HFFc6 (cell line): ENCODE measurements at places on chromosomes 3 and 15.

DNA sequence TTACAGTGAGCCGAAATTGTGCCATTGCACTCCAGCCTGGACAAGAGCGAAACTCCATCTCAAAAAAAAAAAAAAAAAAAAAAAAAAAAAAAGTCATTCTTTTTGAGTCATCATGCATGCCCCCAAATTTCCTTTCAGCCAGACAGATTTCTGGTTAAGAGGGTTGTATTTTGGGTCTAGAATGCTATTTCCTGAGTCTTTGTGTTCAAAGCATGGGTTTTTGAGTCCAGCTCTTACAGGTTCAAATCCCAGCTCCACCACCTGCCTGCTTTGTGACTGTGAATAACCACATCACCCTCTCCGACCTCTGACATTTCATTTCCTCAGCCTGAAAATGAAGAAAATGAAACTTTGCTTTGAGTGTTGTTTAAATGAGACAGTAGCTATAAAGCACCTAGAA, 9.3 kb upstream of the C15orf61 start:
- no peak for DNase-seq

DNA sequence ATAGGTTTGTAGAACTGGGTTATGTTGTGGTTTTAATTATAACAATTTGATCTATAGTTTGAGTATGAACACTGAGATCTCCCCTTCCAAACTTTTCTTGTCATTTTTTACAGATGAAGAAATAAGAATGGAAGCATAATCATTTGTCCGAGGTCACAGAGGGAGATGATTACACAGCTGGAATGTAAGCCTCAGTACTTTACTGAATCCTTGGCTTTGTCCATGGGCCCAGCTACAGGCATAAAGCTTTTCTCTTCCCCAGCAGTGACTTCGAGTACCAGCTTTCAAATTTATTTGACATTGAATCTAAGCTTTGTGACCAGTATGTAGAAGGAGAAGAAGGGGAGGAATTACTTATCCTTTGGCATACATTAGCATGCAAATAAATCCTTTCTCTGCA, 80.9 kb upstream of the DCBLD2 start:
- no peak for DNase-seq

GRCh38 chr15:25737218-25737643, 125.9 kb downstream of the ATP10A start:
- no peak for DNase-seq

- no peak for DNase-seq
Measured at GRCh38 chr3:64814351-64814750, 126.6 kb upstream of the ADAMTS9 start.

DNA sequence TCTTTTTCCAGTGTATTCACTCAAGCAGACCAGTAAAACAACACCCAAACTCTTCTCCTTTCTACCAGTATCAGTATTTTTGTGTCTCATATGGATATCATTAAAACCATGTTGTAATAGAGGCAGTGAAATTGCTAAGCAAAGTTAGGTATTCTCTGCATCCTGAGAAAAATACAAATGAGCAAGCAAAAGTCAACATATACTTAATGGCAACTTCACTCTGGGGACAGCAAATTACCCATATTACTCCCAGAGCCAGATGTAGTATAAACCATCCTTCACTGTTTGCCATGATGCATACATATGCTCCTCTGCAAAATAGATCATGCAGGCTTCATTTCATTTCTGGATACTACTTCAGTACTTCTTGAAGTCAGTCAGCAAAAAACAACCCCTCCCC, 22.1 kb downstream of the UBA5 start:
- no peak for DNase-seq

DNA sequence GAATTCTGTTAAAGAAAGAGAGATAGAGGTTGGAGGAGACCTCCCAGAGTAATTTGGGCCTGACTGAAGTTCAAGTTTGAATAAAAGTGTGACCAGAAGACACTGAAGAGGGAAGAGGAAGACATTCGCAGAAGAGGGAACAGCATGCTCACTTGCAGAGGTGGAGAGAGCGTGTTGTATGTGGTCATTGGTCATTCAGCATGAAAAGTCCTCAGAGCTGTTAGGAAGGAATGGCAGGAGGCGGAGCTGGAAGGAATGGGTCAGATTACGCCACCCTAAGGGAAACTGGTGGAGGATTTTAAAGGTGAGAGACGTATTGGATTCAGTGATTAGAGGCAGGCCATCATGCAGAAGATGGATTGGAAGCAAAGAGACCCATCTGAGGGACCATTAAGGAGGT, 41.6 kb downstream of the IQCH start:
- no peak for DNase-seq

- no peak for DNase-seq
Measured at GRCh38 chr3:50261505-50261904, 7.4 kb upstream of the SEMA3B start.

GRCh38 chr15:78195735-78196201, 38.6 kb downstream of the ACSBG1 start:
- DNase-seq, result no peak

DNA sequence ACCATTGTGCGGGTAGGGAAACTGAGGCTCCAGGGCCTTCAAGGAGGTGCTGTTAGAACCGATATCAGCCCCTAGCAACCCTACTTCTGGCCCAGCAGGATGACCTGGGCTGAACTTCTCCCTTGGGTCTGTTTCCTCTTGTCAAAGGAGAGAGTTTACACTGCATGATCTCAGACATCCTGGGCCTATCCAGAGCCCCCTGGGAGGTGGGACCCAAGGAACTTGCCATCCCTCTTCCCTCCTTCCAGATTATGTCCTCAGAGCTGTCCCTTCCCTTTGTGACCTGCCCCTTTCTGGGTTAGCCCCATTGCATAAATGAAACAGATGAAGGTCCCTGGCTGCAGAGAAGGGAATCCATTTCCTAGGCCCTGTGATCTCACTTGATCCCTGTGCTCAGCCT, 12.3 kb upstream of the DNAH1 start:
- DNase-seq, result no peak

DNA sequence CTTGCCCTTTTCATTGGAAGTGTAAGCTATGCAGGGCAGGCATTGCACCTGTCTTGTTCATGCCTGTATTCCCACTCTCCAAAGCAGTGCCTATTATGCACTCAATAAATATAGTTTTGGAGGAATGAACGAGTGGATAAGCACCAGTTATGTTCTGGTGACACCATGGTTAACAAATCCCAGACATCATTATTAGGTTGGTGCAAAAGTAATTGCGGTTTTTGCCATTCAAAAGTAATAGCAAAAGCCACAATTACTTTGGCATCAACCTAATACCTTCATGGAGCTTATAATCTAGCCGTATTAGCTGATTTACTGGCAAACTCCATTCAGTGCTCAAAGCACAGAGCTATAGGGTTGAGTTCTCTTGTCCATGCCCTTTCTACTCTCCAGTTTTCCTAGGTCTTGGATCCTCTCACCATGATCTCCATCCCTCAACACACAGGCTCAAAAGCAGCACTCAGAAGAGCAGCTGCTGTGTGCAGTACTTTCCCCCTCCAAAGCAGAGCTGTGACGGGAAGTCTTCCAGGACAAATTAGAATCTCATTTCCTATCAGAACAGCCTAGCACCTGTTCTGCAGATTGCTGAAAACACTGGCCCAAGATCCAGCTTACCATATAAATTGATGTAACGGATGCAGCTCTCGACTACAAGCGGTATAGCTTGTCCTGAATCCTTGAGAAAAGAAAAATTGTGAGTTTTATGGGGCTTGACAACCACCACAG, 63.2 kb upstream of the RAD18 start:
- DNase-seq, result no peak

GRCh38 chr15:48590723-48591122, 54.8 kb downstream of the FBN1 start:
- no peak for DNase-seq

- no peak for DNase-seq
Measured at GRCh38 chr3:179229177-179229576, 21.7 kb downstream of the KCNMB3 start.

GRCh38 chr3:156620901-156621300, 53.5 kb upstream of the TIPARP start:
- DNase-seq, result no peak

DNA sequence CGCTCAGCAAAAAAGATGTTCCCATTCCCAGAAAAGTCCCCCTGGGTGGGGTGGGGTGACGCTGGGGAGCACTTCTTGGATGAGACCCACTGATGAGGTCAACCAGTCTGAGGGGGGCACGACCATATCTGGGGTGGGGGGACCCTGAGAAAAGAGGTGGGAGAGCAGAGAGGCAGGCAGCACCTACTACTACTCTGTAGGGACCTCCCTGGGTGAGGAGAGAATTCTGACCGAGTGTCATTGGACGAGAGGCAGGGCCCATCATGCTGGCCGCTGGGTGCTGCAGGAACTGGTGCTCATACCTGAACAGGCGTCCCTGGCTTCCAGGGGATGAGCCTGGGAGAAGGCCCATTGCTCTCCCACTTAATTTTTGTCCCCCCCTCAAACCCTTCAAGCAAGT, 158.8 kb downstream of the KLF13 start:
- no peak for DNase-seq

GRCh38 chr3:158491968-158492367, 79.0 kb upstream of the MLF1 start:
- DNase-seq, result no peak

GRCh38 chr3:72234391-72234790, 449.4 kb upstream of the PROK2 start:
- DNase-seq, result peak; percentile 45

DNA sequence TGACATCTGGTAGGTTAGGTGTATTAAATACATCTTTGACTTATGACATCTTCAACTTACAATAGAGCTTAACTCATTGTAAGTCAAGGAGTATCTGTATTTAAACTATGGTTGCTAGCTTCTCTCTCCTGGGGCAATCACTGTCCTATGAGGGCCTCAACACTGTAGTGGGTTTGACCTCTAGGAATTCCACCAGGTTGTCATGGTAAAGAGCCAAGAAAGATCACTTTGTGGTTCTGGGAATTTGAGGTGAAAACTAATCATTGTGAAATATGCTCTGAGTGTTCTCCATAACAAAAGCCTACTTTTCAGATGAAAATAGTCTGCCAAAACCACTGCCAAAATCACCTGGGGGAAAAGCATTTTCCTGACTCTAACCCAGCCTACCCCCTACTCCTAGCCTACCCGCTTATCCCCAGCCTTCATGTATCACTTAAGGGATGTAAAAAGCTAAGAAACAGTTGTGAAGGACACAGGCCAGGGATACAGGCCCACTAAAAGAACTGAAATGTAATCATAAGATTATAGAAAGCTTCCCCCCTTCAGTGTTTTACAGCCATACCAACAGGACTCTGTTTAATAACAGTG, 723.8 kb downstream of the MECOM start:
- DNase-seq, result no peak

GRCh38 chr3:33008282-33008681, 56.8 kb downstream of the CCR4 start:
- DNase-seq, result no peak

- peak; percentile 79 for DNase-seq
Measured at GRCh38 chr15:68354923-68355322, 77.0 kb downstream of the ITGA11 start.

GRCh38 chr3:191282251-191283185, 46.7 kb upstream of the CCDC50 start:
- no peak for DNase-seq

DNA sequence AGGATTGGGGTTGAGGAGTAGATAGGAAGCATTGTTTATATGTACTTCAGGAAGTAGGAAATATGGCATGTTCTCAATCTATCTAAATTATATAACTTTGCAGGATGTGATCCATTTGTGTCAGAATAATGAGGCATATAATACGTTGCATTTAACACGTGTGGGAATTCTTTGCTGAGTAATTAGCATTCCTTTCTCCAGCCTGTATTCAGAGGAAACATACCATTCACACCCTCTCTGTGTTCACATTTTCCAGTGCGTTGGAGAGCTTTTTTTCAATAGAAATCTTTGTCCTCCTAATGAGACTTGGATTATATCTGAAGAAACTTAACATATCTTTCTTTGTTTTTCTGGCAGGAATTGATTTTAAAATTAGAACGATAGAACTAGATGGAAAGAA, 33.0 kb upstream of the APH1B start:
- no peak for DNase-seq

GRCh38 chr3:178966299-178967176, 105.1 kb downstream of the ZMAT3 start:
- peak; percentile 38 for DNase-seq

- DNase-seq, result no peak
Measured at GRCh38 chr15:61479613-61480012, 250.5 kb upstream of the RORA start.

GRCh38 chr3:31829826-31830426, 151.1 kb downstream of the OSBPL10 start:
- no peak for DNase-seq

DNA sequence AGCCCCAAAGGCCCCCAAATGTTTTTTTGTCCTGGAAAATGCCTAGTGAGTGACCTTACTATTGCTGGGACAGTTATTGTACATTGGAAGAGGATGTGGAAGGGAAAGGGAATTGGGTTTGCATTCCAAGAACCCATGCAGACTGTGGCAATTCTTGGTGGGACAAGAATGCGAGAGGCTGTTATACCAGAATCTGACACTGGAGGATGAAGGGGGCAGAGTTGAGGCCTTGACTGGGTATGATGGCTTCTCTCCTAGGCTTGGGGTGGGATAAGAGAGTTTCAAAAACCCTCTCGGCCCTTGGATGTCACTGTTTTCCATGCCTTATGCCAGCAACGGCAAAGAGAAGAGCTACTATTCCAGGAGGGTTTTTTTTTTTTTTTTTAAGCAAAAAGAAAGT, 25.3 kb downstream of the IL16 start:
- DNase-seq, result no peak

GRCh38 chr3:16583551-16583950, 21.7 kb downstream of the DAZL start:
- DNase-seq, result peak; percentile 23

GRCh38 chr15:67383899-67384298, 129.3 kb downstream of the IQCH start:
- DNase-seq, result no peak

DNA sequence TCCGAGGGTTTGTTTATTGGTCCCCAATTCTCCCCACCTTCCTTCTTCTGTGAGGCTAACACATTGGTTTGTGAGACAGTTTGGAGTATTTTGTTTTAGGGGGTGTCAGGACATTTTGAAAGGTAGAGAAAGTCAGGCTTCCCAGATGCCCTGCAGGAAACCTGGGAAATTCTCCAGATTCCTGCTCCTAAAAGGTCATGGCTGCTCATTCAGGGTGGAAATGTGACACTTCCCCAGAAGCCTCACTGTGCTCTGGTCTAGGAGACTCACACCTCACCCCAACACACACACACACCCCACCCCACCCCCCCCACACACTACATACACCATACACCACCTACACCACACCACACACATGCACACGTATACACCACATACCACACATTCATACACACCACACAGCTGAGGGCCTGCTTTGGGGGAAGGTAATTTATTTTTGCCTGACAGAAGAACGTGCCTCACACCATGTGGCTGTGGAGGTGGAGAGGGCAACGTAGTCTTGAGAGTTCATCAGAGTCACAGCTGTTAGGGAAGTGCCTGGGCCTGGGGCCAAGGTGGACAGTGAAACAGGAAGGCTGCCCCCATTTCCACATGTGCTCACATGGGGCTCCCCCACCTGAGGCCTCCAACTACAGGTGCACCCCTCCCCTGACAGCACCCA, 40.4 kb upstream of the LIMD1 start:
- DNase-seq, result no peak

GRCh38 chr3:27666708-27667107, 55.4 kb downstream of the EOMES start:
- DNase-seq, result peak; percentile 91
